COLO829 (cell line): ENCODE measurements at places on chromosomes 7 and 10.

GRCh38 chr7:88117325-88117724 lies 102.5 kb downstream of the SRI start:
- no peak for DNase-seq

- DNase-seq: no peak
These were observed 164.1 kb downstream of the PTEN start for GRCh38 chr10:88027570-88027969.

DNA sequence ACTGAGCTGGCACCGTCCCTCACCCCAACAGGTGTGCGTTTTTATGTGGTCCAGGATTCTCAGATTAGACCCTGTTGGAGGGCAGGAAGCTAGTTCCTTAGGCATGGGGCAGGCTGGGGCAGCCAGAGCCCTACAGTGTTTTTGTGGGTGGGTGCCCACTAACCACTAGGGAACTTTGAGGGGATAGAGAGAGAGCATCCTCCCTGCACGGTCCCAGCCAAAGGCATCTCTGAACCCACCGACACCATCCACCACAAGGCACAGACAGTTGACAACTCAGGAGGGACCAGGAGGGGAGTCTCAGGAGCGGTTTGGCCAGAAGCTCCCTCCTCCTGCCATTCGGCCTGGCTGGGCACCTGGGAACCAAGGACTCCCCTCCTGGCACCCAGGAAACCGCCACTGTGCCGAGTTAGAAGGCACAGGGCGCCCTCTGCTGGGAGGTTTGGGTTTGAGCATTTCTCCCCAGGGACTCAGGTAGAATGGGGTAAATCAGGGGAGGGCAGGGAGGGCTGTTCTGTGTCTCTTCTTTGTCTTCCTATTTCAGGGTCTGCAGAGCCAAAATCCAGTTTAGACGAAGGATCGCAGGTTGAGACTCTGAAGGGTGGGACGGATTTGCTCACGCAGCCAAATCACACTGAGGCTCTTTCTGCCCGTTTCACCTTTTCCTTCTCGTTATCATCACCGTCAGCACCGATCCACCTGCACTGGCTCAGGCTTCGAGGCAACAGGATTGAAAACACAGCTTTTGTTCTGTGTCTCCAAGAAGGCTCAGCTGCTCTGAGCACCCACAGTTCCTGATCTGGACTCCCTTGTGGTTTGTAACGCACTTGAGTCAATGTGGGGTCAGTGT lies 84.8 kb upstream of the COL13A1 start:
- DNase-seq: no peak

DNA sequence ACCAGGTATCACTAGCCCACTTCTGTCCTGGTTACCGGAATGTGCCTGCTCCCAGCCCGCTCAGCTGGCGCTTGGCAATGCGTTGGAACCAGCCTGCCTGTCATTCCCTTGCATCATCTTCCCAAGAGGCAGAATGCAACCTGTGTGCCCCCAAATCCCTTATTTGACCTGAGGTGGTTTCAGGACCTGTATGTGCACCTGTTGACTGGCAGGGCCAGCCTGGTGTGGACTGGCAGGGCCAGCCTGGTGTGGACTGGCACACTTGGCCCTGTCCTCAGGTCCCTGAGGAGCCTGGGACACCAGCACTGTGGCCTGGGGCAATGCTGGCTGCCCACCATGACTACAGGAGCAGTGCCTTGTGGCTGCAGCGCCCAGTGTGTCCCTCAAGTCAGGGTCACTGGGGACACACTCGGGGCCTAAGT lies 38.2 kb downstream of the ZNF467 start:
- no peak for DNase-seq

GRCh38 chr7:76430211-76430610 lies 5.5 kb downstream of the ZP3 start:
- DNase-seq: no peak

DNA sequence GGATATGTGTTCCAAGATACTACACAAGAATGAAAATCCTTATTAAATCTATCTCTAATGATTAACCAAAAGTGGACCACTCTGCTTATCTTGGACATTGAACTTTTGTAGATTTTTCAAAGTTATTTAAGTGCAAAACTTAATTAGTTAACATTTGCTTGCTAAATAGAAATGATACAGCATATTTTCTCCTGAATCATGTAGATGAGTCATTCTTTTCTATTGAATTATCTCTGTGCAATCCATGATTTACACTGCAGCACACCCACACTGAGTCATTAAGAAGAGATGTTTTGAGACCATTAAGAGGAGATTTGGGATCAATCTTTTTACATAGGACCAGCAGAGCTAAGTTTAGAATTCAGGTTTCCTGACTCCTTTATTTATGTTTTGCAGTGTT lies 6.6 kb upstream of the ABCC2 start:
- DNase-seq: peak; percentile 63

DNA sequence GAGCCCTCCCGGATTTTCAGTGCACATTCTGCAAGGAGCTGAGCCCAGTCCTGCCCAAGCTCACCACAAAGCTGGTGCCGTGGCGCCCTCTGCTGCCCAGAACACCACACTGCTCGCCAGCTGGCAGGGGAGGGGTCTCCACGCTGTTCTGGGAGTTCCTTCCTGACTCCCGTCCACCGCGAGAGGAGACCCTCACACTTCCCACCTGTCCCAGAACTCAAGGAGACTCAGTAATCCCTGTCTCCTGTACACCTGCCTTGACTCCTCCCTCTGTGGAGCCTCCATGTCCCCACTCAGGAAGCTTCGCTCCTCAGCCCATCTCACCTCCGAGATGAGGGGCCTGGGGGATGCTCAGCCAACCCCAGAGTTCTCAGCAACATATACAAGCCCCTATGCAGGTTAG lies 11.3 kb downstream of the C10orf105 start:
- DNase-seq: no peak

DNA sequence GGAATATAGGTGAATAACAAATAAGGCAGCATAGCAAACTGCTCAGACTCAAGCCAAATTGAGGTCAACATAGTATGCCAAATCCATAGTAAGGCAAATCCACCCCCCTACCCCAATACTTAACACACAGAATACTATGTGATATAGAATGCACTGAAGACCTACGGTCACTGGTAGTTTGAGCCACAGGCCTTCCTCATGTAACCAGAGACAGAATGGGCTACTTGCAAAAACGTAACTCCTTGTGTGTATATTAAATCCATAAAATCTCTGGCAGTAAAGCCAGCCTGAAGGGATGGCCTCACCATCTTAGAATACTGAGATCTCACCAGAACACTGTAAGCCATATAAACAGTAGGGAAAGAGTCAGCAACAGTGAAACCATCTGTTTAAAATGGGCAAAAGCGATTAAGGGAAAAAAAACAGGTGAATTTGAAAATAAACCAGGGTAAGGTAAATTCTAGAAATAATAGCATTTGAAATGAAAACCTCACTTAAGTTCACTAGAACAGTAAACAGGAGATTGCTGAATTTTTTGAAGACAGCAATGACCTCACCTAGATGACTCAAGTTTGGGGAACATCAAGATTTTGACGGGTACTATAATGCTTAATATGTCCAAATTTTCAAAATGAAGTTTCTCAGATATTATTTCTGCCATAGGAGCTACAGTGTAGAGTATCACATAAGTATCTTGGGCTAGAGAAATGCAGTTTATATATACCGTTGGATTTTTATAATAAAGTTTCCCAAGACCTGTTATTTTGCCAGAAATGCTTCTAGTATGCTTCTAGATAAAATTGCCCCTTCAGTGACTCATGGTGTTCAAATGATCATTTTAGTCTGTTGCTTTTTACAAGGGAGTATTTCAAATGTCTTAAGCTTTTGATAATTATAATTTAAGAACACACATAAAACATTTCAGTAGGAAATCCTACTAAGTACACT lies 13.9 kb downstream of the HNRNPA2B1 start:
- no peak for DNase-seq

DNA sequence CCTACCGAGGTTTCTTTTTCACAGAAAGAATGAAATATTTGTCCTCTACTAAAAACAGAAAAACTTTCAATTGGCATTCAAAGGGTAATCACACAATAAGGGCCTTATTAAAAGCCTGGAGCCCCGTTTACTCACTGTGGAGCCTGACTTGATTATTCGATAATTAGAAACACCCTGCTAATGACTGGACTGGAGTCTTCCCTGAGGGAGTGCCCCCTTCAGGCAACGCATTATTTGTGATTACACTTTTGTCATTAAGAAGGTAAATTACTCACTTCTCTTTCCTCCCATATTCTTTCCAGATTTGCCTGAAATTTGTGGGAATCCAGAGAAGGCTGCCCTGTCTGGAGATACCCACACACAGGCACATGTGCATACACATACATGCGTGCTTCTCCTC lies 444.2 kb upstream of the NPVF start:
- DNase-seq: peak; percentile 80

GRCh38 chr7:108464743-108465142 lies 8.5 kb upstream of the NRCAM start:
- DNase-seq: no peak

DNA sequence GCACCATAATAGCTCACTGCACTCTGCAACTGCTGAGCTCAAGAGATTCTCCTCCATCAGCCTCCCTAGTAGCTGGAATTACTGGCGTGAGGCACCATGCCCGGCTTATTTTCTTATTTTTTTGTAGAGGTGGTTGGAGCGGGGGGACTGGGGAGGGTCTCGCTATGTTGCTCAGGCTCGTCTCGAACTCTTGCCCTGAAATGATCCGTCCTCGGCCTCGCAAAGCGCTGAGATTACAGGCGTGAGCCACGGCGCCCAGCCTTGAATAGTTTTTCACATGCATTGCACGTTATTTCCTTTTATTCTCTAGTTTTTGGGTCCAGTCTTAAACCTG lies 526 bp upstream of the LAMTOR4 start:
- no peak for DNase-seq

- no peak for DNase-seq
These were observed 61.6 kb downstream of the LSM5 start for GRCh38 chr7:32428546-32428945.

GRCh38 chr7:132472463-132473120 lies 103.7 kb downstream of the PLXNA4 start:
- no peak for DNase-seq

DNA sequence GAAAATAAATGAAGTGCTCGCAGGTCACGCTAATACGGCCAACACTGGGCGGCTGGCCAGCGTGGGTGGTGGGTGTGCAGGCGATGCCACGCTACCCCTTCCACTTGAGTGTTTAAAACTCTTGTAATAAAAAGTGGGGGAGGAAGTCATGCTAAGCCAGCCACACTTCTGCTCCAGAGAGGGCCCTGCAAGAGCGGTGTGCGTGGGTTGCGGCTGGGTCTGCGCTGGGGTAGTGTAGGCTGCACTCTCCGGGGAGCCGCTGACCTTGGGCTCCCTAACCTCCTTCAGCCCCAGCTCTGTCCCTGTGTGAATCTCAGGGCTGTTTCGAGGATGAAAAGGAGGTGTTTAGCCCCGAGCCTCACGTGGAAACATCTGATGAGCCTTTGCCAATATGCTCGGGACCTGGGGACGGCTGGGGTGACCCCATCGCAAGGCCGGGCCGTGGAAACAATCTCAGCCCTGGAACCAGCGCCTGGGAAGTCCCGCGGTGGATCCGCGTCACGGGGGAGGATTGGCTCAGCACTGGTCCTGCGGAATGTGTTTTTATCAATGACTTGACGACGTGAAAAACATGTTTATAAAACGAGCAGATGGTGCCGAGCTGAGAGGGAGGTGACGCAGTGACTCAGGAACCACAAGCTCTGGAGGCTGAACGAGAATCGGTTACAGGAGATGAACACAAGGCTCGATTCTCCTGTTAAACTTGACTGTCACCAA lies 278.5 kb downstream of the DNAJB6 start:
- no peak for DNase-seq

- no peak for DNase-seq
These were observed 74.2 kb downstream of the EEPD1 start for GRCh38 chr7:36227223-36227622.

DNA sequence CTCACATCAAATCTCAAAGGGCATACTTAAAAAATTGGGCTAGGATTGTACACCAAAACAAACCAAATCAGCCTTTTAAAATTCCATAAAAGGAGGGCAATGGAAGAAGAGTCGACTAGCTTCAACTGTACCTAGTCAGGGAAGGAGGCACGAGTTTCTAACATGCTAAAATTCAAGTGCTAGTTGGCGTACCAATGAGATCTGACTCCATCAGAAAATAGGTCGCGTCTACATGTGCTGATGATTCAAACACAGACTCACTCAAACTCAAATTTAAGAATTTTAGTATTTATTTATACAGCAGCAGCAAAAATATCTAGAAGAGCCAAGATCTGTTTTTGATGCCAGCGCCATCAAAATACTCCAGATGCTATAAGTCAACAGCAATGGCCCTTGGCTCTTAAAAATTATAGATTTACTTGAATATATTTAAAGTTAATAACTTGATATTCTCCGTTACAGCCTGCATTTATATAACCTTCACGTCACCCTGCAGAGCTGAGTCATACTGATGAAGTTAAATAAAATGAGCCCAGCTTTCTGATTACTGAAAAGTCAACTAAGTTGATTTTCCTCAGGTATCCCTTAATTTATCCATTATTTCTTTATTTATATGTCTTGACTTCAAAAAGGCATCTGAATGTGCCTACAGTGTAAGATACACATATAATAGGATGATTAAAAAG lies 302.1 kb upstream of the IMMP2L start:
- DNase-seq: no peak

DNA sequence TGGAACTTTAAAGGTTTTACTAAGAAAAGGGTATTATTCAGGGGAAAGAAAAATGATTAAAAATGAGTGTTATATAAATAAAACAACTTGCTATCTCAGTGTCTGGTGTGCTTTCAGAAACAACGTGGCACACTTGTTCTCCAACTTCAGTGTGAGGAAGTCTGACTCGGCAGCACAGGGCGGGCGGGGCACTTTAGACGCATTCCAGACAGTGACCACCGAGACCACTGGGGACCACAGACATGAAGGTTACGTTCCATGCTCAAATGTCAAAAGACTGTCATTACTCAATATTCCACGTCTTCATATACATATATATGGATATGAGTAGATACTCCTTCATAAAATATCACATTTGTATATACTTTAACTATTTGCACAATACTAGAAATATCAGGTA lies 87.0 kb downstream of the LARP4B start:
- DNase-seq: no peak

- no peak for DNase-seq
These were observed 22.2 kb downstream of the CREB5 start for GRCh38 chr7:28434510-28434909.

DNA sequence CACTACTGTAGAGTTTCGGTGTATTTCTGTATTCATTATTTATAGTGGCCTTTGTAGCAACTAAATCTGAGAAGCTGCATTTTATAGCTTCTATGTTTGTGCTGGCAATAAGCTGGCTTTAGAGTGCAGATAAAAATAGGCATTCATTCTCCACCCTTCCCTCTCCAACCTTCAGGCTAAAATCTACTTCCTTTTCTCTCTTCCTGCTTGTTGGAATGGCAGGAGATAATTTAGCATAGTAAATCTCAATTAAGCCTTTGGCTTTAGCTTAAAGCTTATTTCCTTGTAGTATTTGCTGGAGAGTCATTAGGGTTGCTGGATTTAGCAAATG lies 58.5 kb downstream of the CPVL start:
- DNase-seq: no peak

DNA sequence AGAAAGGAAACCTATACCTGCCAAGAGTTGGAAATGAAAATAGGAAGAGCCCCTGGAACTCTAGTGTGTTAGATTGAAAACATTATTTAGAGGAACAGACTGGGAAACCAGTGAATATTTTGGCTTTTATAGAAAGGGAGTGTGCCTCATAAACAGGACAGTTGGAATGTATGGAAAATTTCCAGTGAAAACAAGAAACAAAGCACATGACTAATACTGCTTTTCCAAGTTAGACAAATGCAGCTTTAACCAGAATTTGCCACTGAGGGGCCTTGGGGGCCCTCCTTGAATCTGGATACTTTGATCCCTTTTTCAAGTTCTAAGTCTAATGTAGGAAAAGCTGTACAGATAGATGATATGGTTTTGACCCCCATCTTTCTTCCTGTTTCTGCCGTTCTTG lies 21.2 kb downstream of the ITGB8 start:
- peak; percentile 68 for DNase-seq

GRCh38 chr10:78574547-78574946 lies 494.2 kb upstream of the ZMIZ1 start:
- DNase-seq: no peak
